NCI-H1436 treated with DMSO at 0.1 percent for 48 hours (cell line): ENCODE measurements at places on chromosomes 4 and X.

- no peak for DNase-seq
These were observed 108.7 kb upstream of the LCORL start for GRCh38 chr4:18130256-18130655.

- no peak for DNase-seq
These were observed 19.8 kb upstream of the QRFPR start for GRCh38 chr4:121400632-121401031.

DNA sequence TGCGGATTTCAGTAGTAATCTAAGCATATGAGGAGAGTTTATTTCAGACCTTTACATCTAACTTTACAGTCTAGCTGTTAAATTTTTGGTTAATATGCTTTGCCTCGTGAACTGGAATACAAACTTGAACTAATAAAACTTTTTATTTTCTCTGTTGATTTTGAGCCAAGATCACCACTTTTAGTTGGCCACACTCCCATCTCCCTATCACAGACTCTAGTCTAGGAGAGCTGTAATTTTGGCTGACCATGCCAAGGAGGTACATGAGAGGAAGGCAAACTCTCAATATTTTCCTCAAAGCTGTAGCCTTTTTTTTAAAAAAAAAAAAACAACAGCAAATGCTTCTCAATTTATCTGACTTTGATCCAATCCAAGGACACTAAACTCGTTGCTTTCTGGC is 597.5 kb upstream of the PCDH7 start:
- DNase-seq = no peak

DNA sequence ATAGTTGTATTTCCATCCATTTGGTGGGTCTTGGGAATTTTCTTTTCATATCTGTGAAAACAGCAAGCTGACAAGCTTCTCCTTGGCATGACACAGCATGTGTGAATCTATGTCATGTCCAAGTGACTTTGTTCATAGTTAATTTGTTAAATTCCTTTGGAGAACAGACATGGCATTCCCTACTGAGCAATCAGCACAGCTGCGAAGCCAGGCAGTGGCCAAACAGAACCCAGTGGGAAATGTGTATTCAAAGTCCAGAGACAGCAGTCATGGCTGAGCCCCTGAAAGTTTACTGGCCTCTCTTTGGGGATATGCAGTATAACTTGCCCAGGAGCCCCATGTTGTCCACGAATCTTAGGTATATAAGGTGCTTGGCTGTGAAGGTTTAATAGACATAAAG is 474.7 kb downstream of the NKX6-1 start:
- DNase-seq = no peak

DNA sequence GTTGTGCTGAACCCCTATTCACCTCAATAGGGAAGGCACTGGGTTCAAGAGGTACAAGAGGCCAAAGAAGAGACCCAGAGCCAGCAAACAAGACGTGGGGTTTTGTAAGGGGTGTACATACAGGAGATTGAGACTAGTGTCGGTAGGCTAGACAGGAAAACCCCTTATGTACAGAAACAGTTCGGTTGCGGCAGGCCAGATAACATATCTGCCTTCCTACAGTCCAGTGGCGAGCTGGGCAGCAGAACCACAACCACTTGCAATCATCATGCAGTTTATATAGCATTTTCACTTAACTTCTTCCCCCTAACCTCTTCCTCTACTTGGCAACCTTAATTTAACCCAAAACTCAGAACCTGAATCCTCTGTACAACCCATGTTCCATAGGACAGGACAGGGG is 422.2 kb downstream of the PDHA2 start:
- DNase-seq = no peak

- DNase-seq = no peak
These were observed 5.6 kb upstream of the STPG2 start for GRCh38 chr4:98148856-98149255.

DNA sequence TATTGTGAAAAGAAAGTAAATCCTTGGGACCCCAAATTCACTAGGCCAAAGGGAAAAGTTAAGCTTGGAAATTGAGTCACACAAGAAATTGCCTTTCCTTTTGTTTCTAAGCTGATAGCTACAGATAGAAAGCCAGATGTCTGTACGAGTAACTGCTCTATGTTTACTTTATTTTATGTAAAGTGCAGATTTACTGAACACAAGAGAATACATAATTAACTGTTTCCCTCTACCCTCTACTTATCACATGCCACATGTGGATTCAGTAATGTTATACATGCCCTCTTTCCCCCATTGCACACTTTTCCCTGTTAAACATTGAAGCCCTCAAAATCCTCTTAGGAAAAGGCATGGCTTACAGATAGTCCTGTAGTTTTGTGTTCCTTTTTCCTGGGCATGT is 16.5 kb upstream of the TDO2 start:
- no peak for DNase-seq

DNA sequence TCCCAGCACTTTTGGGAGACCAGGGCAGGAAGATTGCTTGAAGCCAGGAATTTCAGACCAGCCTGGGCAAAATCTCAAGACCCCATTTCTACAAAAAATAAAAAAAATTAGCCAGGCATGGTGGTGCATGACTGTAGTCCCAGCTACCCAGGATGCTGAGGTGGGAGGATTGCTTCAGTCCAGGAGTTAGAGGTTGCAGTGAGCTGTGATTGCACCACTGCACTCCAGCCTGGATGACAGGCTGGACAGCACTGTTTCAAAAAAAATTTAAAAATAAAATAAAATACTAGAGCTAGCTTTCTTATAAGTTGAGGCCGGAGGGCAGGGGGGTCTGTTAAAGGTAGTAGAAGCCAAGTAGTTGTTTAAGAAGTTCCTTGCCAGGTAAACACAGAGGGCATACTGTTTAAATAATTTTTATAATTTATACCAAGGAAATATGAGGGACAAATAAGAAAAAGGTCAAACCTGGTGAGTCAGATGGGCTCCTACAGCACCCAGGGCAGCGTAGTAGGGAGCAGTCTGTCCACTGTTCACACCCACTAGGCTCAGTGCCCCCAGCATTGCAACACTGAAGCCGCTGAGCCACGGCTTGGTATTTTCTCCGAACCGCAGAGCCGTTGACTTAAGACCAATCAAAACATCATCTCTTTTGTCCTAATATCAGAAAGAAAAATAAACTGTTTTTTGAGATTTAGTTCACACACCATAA is 17.3 kb downstream of the COQ2 start:
- DNase-seq = no peak

- no peak for DNase-seq
These were observed 591 bp downstream of the ELK1 start for GRCh38 chrX:47649781-47650163.

- DNase-seq = no peak
These were observed 115.8 kb upstream of the FAT4 start for GRCh38 chr4:125198916-125199315.

DNA sequence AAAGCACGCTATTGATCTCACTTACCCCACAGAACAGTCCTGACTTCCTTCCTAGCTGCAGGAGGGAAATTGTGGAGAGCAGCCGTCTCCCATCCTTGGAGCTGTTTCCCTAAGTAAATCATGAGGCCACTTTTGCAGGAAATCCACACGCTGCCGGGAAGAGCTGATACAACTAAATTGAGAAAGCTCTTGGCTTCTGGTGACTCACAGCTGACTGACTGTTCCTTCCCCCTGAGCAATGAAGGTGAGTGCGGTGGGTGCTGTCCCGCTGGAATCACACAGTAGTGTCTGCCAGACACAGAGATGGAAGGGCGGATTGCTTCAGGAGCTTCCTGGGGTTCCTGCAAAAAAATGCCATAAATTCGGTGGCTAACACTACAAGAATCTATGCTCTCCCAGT is 268.9 kb downstream of the ASMT start:
- no peak for DNase-seq

DNA sequence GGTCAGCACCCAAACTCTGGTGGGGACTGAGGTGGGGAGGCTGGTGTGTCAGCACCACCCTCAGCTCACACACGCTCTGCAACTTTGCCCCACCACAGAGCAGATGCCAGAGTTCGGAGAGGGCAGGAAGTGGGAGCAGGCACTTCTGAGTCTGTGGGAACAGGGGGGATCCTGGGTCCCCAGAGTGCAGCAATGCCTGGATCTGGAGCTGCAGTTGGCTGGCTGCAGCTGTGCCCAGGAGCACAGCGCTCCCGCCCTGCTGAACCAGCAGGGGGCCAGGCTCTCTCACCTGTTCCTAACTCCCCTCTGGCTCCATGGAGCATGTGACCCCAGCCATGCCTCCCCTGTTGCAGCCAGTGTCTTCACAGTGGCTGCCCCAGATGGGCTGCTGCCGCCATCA is 252.4 kb downstream of the SPOCK3 start:
- DNase-seq = no peak

DNA sequence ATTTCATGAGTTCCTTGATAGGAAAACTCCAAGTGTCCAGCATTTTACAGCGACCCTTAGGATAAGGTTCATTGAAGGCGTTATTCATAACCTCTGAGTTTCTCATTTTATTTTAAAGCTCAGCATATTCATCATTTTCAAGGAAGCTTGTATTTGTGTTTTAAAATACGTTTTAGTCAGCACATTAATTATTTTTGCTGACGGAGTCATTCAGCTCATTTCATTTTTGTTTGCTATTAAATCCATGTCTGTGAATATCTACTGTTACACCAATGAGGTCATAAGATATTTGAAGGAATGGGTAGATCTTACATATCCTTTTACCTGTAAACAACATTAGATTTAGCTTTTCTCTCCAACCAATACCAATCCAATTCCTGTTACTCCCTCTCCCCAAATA is 1766.3 kb upstream of the PCDH10 start:
- no peak for DNase-seq

DNA sequence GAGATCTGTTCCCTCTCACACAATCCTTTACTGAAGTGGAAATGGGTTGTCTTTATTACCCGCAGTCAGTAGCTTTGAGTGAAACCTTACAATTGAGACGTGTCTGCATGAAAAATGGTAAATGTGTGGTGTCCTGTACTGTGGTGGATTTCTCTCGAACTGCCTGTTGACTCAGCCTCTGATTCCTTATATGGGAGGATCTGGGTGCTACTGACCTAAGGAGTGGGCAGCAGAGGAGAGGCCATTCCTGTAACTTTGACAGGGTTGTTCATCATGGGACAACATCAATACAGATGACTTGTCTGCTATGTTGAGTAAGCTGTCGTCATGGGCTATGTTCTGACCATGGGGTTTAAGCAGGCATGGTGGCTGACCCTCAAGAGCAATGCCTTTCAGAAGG is 159.6 kb upstream of the WDR1 start:
- DNase-seq = no peak

DNA sequence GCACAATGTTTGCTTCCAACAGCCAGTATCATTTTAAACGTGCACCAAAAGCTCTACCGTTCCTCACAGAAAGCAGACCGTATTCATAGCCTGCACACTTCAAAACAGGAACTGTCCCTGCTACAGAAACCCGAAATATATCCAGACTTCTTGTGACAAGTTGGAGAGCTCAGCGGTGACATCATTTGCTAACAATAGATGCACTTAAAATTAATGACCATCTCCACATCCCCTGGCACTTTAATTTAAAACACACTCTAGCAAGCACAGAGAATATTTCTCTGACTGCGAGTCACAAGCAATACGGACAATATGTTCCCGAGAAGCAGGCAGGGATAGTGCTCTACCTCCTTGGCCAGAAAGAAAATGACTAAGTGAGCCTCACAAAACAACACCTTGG is 2.5 kb downstream of the NYX start:
- DNase-seq = peak; percentile 4

- DNase-seq = no peak
These were observed 49.2 kb upstream of the MND1 start for GRCh38 chr4:153295131-153295755.

GRCh38 chr4:175951794-175952193 is 113.8 kb upstream of the WDR17 start:
- no peak for DNase-seq

- DNase-seq = no peak
These were observed 542 bp downstream of the RNF150 start for GRCh38 chr4:141132709-141133145.

GRCh38 chr4:44368413-44369167 is 80.0 kb downstream of the KCTD8 start:
- DNase-seq = no peak

- no peak for DNase-seq
These were observed 52.3 kb upstream of the TNIP3 start for GRCh38 chr4:121216461-121216860.

DNA sequence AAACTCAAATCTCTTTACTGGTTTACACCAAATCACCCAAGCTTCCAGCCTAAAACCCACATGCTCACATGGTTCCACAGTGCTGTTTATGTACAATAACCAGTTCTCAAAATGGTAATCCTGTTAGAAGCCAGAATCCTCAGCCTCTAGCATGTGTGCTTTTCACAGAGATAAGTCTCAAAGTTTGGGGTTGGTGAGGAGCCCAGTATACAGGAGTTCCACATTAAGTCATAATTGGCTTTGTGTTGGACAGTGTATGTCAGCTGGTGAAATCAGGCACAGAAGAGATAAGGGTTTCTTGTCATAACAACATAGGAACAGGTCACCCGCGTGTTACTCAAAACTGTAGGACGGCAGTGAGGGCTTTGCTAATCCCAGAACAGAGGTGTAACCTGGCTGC is at the start of gene TRIML1:
TSS of gene TRIML1 (plus strand) at position 301 of the 400 bp plus-strand sequence. CDS start 118 bp downstream, outside the sequence.
- DNase-seq = no peak

- DNase-seq = no peak
These were observed 490.6 kb downstream of the IL15 start for GRCh38 chr4:142126890-142127497.

GRCh38 chr4:55635282-55635681 is 816 bp downstream of the NMU start:
- DNase-seq = no peak

DNA sequence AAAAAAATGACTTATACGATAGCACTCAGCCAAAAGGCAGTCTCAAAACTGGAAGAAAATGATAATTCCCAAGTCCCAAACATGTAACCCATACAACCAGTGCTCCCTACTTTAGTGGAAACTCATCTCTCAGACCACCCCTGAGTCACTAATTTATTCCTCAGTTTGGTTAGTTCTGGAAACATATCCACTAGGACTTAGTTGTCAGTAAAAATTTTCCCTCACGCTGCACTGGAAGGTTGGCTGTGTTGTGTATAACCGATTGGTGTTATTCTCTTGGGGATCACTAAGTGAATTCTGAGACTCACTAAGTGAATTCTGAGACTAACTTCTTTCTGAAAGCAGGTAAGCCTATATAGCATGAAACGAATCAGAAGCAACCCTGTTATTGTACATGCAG is 48.5 kb upstream of the GAB1 start:
- DNase-seq = no peak

DNA sequence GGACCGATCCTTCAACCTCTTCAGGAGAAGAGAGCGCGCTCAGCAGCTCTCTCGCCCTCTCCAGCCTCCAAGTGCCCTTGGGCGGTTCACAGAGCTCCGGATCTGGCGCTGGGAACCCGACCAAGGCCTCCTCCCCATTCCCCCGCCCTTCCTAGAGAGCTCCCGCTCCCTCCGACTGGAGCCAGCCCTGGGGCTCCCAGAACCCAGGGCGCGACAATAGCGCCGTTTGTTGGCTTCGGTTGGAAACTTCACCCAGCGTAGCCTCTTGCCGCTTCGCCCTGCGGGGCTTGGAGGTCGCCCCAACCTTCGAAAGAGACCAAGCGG is 3.1 kb upstream of the SOX3 start:
- DNase-seq = no peak
